ENCODE measurements at places on chromosomes 11 and 22.
A peak's percentile ranks its signal among the peaks of the same experiment; 100 is the strongest.

DNA sequence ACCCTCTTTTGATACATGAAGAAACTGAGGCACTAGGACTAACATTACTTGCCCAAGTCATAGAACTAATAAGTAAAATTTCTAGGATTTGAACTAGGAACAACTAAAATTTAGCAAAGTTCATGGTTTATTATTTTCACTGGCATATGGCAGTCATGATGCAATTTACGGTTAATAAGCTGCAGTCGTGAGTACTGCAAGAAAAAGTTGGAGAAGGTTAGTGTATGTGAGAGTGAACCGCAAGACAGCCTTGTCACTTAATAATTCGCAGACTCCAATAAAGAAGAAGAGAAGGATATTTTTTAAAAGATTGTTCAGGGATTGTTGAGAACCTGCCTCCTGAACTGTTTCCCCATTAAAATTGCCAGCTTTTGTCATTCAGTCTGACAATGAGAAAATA is 663.4 kb upstream of the TENM4 start:
- DNase-seq, result no peak

DNA sequence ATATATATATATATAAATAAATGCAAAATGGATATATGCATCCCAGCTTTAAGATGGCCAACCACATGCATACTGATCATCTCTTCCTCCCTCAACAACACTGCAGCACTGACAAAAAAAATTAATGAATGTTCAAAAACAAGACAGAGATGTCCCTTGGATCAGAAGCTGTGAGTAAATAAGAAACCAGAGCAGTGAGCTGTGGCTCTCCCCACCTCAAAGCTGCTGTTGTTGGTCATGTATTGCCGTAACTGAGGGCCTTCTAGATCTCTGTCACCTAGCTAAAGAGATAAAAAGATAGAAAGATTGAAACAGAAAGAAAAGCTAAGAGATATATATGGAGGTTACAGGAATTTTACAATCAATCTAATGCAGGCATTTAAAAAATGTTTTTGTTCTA is 15.5 kb upstream of the TMEM135 start:
- no peak for DNase-seq

- DNase-seq, result no peak
Observed at GRCh38 chr11:110713449-110713776, 1.2 kb upstream of the ARHGAP20 start.

GRCh38 chr11:7522121-7522520 is 8.3 kb downstream of the PPFIBP2 start:
- DNase-seq, result no peak

DNA sequence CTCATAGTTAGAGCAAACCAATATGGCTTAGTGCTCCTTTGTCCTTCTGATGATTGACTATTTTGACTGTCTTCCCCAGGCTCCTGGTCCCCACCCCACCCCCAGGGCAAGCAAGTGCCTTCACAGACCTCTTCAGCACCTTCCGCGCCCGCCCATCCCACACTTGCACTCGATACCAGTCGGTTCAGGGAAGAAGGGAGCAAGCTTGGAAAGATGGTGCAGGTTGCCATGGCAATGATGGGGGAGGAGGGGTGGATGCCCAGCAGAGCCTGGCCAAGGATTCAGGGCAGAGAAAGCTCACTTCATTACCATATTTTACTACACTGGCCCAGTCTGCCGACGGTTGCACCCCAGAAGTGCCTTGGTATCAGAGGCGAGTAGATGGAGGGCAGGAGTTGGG is 2.2 kb downstream of the TMEM132A start:
- no peak for DNase-seq

GRCh38 chr22:36828815-36829214 is 12.0 kb upstream of the PVALB start:
- DNase-seq, result no peak

DNA sequence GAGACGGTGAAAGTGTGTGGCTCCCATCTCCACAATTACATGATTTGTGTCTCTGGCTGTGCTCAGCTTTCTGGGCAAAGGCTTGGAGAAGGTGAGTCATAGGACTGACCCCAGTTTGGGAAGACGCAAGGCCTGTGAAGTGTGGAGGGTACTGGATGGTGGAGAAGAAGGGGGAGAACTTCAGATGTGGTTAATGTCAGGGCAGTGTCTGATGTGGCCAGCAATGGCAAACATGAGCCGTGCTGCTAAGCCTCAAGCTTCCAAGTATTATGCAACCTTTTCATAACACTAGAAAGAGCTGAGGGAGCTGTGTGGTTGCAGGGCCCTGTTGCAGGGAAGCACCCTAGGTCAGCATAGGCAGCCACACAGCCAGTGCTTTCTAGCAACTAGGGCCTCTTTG is 110.9 kb downstream of the NTM start:
- no peak for DNase-seq

- no peak for DNase-seq
Observed at GRCh38 chr11:78021611-78022010, 1.5 kb downstream of the KCTD14 start.

- DNase-seq, result no peak
Observed at GRCh38 chr11:68525336-68525735, 64.8 kb downstream of the PPP6R3 start.

- peak; percentile 83 for DNase-seq
Observed at GRCh38 chr22:28594797-28595462, 84.7 kb downstream of the TTC28 start.

DNA sequence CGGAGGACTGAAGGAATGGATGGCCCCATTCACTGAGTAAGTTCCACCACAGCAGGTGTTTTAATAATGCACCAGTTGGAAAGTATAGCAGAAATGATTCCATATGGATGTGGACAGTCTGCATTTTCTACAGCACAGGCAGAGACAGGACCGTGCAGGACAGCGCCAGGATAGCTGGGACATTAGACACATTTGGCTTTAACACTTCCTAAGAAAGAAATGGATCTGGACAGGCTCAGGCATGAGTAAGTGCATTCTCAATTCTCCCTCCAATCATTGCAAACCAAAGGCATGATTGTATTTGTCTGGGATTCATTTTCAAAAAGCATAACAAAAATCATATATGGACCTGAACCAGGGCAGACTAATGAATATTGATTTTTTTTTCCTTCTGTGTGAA is 233.0 kb upstream of the POU2AF2 start:
- DNase-seq, result no peak

- DNase-seq, result peak; percentile 33
Observed at GRCh38 chr11:72613977-72614376, 60.2 kb downstream of the PDE2A start.

- no peak for DNase-seq
Observed at GRCh38 chr11:57979532-57980079, 44.1 kb upstream of the OR9Q1 start.

- DNase-seq, result no peak
Observed at GRCh38 chr11:93784935-93785360, 866 bp downstream of the MED17 start.

DNA sequence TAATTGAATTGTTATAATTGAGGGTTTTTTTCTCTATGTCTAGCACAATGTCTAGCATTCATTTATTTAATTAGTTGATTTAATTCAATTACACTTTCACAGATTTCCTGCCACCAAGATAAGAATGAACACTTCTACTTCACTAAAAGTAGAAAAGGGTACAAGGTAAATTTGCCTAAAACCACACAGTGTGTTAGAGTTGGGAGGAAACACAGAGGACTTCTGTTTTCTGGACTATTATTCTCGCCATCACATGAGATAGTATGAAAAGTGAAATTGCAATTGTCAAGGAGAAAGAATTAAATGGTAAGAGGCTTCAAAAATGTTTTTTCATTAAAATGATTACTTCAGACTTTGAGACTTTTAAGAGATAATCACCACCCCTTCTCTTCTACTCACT is 109.5 kb downstream of the ETS1 start:
- DNase-seq, result no peak

- no peak for DNase-seq
Observed at GRCh38 chr11:76313271-76313670, 67.7 kb downstream of the THAP12 start.

- DNase-seq, result no peak
Observed at GRCh38 chr11:127627629-127628457, 627.3 kb upstream of the KIRREL3 start.

DNA sequence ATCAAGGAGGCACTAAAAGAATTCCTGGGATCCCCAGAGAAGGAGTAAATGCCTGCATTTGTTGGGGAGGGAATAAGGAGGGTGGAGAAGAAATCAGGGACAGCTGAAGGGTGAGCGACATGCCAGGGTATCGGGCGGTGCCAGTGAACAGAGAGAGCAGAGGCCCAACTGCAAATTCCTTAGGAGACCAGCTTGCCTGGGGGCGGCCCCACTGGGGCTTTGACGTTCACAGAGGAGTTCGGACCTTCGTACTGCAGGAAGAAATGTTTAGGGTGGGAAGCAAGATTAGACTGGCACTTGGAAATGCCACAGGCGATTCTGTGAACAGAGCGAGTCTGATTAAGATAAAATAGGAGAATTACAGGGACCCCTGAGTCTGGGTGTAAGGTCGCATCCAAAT is 65.1 kb upstream of the FGF3 start:
- no peak for DNase-seq

- no peak for DNase-seq
Observed at GRCh38 chr22:32533265-32534111, 58.9 kb downstream of the FBXO7 start.

- DNase-seq, result no peak
Observed at GRCh38 chr11:78641541-78641940, 66.9 kb upstream of the NARS2 start.

- no peak for DNase-seq
Observed at GRCh38 chr11:113446112-113446511, 29.1 kb downstream of the DRD2 start.

DNA sequence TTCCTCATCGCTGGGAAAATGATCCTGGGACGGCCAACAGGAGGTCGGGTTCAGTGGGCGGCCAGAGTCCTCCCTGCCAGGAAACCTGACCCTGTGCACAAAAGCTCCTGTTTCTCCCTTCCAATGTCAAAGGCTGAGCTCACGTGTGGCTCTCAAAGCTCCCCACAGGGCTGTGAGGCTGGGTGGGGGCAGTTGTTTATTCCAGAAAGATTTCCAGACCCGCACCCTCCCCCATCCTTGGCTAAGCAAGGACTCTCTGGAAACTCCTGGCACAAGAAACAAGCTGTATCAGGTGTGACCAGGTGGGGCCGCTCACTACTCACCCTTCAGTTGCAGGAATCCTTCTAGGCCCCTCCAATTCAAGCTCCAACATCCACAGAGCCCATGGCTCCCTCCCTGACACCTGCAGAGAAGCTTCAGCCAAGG is 131.9 kb downstream of the SHANK2 start:
- no peak for DNase-seq

DNA sequence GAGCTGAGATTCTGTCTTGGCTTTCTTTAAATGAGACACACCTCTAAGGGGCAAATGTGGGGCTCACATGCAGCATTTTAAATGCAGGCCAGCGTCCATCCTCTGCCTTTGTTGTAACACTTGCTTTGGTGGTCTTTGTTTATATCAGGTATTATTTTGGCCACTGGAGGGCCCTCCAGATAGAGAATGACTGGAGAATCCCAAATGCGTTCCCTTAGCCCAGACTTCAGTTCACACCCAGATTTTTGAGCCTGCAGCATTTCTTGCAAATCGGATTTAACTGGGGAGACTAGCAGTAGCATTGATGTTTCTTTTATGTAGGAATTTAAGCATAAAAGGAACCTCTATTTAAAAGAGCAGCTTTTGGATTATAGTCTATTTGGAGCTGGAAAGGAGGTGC is 200.2 kb upstream of the SORL1-AS1 start:
- no peak for DNase-seq

- peak; percentile 51 for DNase-seq
Observed at GRCh38 chr11:128728767-128729587, 35.1 kb downstream of the FLI1 start.

- DNase-seq, result peak; percentile 45
Observed at GRCh38 chr22:24433828-24434470, 6.5 kb downstream of the ADORA2A start.

- DNase-seq, result peak; percentile 51
Observed at GRCh38 chr22:41517172-41518047, 26.9 kb downstream of the POLR3H start.

- no peak for DNase-seq
Observed at GRCh38 chr11:86916330-86916729, 38.9 kb downstream of the FZD4 start.

- no peak for DNase-seq
Observed at GRCh38 chr11:120186774-120187591, 23.8 kb upstream of the OAF start.

- no peak for DNase-seq
Observed at GRCh38 chr11:69787457-69787856, 12.3 kb upstream of the FGF4 start.

DNA sequence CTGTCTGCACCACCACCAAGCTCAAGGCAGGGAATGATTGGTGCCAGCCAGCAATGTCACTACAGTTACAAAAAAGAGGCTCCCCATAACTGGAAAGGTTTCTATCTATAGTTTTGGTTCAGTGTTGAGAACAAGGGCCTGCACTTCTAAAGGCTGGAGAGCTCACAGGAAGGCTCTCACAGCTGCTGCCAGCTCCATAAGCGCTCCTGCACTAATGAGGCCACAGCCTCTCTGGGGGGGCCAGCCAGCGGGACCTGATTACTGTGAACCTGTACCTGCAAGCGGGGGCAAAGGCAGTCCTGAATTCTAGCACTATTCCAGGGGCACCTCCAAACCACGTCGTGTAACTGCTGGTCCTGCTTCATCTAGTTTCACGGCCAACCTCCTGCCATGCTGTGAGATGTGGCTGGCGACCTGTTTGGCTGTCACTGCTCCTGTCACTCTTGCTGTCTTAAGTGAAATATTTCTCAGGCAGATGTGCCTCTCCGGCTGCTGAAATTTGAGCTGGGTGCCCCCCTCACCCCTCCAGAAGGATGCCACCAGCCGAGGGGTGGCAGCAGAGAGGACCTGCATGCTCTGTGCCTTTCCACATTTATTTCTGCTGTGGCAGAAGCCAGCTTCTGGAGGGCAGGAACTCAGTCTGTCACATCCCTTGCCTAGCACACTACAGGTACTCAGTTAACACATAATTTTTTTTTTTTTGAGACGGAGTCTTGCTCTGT is 53.3 kb upstream of the ARFGAP3 start:
- no peak for DNase-seq

DNA sequence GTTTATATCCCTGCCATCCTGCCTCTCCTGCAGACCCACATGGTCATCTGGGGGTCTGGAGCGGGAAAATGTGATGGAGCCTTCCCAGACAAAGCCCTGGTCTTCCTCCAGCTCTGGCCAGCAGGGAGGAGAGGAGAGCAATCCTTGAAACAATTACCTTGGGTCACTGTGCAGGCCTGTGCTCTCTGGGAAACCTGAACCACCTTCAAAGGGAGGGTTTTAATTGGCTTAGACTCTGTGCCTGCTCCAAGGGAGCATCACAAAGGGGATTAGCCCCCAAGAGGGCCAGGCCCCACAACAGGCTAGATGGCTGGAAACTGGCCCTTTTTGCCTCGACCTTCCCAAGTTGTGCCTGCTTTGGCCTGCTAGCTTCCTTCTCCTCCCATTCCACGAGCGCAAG is 351.9 kb downstream of the TENM4 start:
- no peak for DNase-seq

- no peak for DNase-seq
Observed at GRCh38 chr11:114310095-114310494, 13.9 kb downstream of the NNMT start.

- no peak for DNase-seq
Observed at GRCh38 chr22:22111267-22111751, 128.7 kb upstream of the TOP3B start.
